ENCODE measurements at places on chromosomes 2 and 18.

- no peak for DNase-seq
Measured at GRCh38 chr2:48779019-48779716, 23.6 kb upstream of the LHCGR start.

DNA sequence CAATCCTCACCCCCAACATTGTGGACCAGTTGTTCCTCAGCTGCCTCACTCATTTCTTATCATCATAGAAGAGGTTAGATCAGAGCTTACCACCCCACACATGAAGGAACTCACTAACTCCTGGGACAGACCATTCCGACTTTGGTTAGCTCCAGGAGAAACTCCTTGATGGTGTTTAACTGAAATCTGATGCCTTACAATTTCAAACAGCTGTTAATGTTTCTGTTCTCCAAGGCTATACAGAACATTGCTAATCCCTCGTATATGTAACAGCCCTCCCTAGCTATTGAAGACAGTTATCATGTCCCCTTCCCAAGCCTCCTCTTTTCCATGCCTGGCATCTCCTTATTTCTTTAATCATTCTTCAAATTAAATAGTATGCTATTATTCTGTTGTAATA lies 14.8 kb downstream of the ERBB4 start:
- DNase-seq = no peak

GRCh38 chr2:219325136-219325535 lies 7.4 kb downstream of the RESP18 start:
- no peak for DNase-seq

GRCh38 chr2:143034292-143035074 lies 94.7 kb upstream of the ARHGAP15 start:
- peak; percentile 88 for DNase-seq

DNA sequence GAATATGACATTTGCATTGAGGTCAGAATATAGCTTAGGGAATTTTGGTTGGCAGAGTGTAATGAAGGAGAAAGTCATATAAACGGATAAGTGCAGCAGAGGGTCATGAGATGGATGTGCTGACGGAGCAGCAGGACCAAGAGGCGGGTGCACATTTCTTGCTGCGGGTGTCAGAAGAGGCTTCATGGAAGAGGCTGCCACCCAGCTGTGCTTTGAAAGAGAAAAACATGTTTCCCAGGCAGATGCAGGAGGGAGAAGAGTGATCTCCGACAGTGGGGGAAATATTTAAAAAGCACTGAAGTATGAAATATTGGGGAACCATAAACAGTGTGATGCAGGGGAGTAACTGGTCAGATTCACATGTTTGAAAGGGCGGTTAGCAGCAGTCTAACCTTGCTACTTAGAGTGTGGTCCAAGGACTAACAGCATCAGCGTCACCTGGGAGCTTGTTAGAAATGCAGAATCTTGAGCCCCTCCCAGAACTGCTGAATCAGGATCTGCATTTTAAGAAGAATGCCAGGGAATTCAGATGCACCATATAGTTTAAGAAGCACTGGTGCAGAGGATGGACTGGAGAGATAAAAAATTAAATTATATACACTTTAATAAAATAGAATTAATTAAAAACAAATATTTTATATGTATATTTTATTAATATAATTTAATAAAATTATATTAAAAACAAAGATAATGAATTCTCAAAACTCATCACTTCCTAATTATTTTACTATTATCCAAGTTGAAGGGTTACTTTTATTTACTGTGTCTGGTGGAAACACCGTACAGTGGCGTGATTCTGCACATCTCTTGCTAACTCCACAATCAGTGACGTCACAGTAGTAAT lies 36.1 kb upstream of the SCYGR1 start:
- DNase-seq = peak; percentile 39

- no peak for DNase-seq
Measured at GRCh38 chr2:227147023-227147422, 17.0 kb downstream of the COL4A4 start.

- no peak for DNase-seq
Measured at GRCh38 chr2:101762451-101763171, 65.1 kb downstream of the MAP4K4 start.

DNA sequence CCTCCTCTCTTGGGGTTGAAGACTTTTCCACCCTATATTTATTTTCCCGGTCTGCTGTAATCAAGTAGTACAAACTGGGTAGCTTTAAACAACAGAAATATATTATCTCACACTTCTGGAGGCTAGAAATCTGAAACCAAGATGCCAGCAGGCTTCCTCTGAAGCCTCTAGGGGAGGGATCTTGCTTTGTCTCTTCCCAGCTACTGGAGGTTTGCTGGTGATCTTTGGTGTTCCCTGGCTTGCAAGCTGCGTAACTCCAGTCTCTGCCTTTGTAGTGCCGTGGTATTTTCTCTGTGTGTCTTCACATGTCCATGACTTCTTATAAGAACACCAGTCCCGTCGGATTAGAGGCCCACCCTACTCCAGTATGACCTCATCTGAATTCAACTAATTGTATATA lies 44.4 kb downstream of the MYO3B start:
- no peak for DNase-seq

DNA sequence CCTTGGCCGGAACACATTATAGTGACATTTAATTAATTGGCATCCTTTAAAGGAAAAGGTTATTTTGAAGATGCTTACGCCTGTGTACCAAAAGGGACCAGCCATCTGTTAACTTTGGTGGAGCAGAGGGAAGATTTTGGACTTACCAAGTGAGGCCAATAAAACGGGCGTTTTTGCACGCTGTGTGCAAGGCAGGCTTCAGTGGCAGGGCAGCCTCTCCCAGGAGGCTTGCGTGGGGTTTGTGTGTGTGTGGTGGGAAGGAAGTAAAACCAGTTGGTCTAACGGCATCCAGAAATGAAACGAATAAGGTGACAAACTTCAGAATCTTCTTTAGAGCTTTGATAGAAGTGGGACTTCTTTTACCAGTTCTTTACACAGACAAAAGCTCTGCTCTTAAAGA lies 191.7 kb downstream of the PRKCE start:
- no peak for DNase-seq

GRCh38 chr18:74283646-74284045 lies 8.1 kb downstream of the CYB5A start:
- no peak for DNase-seq

Measured in Ammon's horn (tissue), 1 donor.